ENCODE measurements at places on chromosomes 11 and 22.

GRCh38 chr22:31241936-31242335 is 29.8 kb downstream of the LIMK2 start:
- no peak for DNase-seq

- no peak for DNase-seq
Observed at GRCh38 chr11:128596250-128596649, 8.9 kb upstream of the ETS1 start.

- no peak for DNase-seq
Observed at GRCh38 chr11:97656356-97656755, 1266.5 kb downstream of the JRKL start.

GRCh38 chr11:43567396-43567975 is 113.1 kb upstream of the HSD17B12 start:
- peak; percentile 52 for DNase-seq

DNA sequence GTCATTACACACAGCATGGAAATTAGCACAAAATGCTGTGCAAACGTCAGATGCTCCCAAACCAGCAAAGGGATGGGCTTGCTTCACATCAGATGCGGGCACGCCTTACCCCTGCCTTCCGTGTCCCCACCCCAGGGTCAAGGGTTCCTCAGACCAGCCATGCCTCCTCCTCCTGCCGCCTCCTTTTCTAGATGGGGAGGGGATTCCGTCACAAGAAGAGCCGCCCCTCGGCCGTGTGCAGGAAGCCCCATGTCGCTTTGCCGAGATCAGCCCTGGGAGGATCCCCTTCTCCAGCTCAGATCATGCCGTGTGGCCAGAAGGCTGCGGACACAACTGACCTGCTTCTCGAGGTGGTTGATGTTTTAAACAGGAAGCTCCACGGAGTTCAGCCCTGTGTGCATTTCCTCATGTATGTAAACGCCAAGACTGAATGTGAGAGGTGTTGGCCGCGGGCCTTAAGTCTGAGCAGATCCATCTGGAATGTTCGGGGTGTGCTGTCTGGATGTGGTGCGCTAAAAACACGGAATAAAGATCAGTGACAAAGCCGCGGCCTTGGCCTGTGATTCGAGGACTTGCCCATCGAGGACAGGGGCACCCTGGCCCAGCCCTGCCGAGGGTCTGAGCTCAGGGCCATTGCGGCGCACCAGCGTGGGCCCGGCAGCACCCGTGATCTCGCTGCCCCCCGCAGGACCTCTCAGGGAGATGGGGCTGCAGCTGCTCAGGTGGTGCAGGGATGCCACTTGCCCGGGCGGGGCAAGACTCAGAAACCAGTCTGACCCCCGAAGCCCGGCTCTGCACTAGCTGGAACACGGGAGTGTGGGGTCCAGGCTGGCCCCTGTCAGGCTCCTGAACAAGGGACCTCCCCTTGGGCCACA is 412.9 kb downstream of the TBC1D22A start:
- no peak for DNase-seq

DNA sequence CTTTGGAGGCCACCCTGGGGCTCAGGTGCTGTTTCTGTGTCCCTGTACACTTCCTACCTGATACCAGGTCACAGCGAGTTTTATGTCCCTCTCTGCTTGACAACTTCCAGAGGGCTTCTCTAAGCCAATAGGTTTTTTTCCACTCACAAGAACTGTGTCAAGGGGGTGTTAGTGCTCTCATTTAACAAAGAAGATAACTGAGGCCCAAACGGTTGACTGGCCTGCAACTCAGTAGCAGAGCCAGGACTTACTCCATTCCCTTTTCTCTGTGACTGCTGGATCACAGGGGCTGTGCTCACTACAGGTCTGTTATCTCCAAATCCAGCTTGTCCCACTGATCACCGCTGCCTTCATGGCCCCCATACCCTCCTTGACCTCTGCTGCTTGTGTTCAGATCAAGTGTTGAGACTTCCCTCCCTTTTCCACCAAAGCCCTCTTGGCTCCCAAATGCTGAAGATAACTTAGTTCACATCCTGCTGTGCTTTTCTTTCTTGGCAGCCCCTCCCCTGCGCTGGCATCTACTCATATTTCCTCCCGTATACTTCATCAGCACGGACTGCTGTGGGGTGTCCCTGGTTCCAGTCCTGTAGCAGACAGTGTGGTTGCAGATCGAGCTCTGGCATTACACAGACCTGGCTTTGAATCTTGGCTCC is 41.3 kb downstream of the POU2F3 start:
- DNase-seq = no peak

DNA sequence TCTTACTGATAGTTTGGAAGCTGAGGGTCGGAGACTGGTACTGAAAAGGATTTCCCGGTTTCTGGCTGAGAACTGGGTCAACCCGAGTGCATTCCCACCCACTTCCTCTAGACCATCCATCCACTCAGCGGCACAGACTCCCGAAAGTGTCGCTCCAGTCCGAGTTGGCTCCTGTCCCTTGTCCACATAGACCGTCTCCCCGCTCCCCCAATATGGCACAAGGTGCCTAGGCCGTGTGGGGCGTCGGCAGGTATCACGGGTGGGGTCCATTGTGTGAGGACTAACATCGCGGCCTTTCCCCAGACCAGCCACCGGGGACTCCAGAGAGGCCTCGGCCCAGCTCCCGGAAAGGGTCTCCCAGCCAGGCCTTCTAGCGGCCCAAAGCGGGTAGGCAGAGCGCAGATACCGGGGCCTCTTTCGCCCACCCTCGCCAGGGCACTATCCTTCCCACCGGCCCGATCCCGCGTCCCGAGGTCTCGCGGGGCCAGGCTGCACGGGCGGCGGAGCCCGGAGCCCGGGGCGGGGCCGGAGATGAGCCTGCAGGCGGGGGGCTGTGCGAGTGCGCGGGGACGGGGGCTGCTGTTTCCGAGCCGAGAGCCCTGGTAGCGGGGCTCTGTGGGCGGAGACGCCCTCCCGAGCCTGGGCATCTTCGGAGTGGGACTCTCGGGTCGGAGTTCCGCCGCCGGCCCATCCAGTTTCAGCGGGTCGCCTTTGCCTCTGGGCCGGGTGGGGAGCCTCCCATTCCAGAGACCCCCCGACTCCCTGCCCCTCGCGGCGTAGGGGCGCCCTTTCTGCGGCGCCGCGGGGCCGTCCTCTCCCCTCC is 21.1 kb downstream of the SERPINH1 start:
- peak; percentile 49 for DNase-seq

- peak; percentile 43 for DNase-seq
Observed at GRCh38 chr11:22787551-22788162, 41.9 kb downstream of the SVIP start.

DNA sequence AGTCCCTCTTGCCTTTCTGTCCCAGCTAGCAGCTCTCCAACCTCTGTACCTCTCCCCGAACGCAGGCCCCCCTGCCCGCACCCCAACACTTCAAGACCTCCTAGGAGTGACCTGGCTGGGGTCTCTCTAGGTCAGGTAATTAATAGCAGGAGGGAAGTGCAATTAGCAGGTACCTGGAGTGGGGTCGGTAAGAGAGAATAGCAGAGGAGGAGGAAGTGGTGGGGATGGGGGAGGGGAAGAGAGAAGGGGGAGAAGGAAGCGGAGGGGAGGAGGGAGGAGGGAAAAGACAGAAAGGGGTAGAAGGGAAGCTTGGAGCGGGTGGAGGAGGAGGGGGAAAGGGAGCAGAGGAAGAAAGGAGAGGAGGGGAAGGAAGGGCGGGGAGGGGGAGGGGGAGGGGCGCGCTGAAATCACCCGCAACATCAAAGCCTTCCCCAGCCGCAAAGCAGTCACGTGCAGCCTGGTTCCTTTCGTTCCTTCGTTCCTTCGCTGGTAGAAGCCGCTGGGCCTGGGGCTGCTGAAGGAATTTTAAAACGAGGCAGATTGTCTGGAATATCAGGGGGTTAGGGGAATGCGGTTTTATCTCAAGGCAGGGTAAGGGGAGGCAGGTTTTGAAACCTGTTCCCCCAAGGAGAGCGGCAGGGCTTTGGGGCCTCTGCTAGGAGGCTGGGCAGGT is 29.3 kb upstream of the TCF20 start:
- DNase-seq = no peak

DNA sequence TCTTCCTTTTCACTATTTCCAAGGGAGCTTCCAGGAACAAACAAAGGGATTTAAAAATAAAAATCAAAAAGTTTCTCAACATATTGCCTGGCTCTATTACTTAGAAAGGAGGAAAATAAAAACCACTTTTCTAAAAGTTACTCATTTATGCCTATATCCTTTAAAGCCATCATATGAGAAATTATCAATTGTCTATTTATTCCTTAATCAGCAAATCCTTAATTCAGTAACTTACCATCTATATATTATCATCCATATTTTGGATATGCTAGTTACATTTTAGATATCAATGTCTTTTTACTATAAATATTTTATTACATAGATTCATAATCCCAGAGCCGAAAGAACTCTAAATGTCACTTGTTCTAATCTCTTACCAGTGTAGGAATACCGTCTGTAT is 481.5 kb upstream of the ANO5 start:
- DNase-seq = no peak

- no peak for DNase-seq
Observed at GRCh38 chr22:41831828-41832552, 915 bp upstream of the SREBF2 start.

GRCh38 chr11:128726458-128727139 is 32.7 kb downstream of the FLI1 start:
- DNase-seq = no peak

DNA sequence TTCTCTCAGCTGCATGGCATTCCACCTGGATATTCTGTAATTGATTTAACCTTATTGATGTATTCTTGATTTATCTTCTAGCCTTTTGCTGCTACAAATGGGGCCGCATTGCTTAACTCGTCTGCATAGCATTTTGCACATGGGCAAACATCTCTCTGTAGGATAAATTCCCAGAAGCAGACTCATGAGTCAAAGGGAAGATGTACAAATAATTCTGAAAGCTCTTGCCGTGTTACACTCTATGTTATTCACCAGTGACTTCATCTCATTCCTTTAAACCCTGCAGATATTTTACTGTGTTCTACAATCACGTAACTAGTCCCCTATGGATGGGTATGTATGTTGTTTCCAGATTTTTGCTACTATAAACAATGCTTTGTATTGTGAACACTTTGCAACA is 112.7 kb downstream of the SEZ6L start:
- no peak for DNase-seq

DNA sequence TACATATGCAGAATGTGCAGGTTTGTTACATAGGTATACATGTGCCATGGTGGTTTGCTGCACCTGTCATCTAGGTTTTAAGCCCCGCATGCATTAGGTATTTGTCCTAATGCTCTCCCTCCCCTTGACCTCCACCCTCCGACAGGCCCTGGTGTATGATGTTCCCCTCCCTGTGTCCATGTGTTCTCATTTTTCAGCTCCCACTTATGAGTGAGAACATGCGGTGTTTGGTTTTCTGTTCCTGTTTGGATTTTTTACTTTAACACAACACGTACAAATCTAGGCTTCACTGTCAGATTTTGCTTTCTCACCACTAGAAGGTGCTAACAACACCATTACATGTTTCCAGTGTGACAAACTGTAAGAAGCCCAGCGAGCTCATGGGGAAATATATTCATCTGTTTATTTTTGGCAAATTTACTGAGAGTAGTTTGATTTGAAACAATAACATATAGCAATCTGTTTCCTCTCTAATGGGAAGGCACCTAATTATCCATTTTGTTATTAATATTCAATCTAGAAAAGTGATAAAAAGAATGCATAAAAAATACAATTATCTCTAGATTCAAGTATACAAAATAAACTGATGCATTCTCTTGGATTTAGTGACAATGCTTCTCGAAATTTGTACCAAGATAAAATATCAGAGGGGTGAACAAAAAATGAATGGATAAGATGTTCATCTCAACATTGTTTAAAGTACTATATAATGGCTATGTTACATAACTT is 23.2 kb upstream of the BIRC3 start:
- peak; percentile 44 for DNase-seq

DNA sequence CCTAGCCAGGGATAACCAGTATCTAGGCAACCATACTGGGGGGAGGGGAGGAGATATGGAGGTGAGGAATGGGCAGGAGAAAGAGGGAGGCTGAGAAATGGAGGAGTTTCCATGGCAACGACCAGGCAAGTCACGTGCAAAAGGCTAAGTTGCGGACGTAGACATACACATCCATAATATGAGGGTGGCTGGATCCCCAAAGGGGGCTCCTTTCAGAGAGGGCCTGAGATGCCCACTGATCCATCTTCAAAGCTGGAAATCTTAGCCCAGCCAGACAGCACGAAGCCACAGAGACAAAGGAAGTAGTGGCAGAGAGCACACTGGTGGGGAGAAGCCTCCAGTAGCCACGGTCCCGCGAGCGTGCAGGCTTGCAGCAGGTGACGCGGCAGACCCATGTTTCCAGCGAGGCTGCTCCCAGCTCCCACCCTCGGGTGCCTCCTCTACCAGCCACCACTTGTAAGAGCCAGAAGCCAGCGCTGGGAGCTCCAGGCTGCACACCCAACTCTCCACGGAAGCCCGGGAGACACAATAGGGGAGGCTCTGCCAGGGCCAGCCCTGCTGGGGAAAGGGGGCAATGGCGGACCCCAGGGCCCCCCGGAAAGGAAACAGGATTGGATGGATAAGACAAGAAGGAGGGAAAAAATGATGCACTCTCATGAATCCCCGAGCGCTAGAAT is 938 bp downstream of the FXYD6 start:
- no peak for DNase-seq

DNA sequence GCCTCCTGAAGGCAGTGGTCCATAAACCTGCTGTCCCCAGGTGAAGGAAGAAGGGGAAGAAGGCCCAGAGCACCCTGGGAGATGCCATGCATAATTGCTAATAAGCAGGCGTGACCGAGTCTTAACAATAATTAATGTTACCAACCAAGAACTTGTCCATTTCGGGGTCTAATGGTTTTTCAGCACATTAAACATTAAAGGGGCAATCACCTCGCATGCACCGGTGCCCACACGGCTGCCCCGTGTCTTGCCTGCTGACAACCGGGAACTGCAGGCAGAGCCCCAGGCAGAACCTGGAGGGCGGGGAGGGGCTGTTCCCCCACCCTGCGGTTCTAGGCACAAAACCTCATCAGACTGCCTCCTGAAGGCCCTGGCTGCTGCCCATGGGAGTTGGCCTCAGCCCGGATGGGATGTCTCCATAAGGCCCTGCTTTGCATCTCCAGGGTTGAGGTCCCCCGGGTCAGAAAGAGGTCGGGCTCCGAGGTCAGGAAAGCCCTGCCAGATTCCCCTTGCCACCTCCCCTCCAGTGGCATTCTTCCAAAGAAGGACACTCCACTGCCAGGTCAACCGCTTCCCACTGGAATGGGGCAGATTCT is 169.0 kb downstream of the BUD13 start:
- DNase-seq = no peak

DNA sequence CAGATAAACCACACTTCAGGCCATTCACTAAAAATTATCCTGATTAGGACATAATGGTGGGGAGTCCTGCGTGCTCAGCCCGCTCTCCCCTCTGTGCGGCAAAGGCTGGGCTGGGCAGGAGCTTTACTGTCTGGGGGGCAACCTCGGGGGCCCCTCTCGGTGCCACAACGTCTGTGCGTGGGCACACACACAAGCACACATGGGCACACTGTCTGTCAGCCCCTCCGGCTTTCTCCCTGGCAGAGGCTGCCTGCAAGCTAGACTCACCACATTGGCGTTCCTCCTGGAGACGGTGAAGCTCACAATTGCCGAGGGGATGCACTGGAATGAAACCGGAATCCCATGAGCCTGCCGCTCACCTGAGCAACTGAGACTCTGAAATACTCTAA is 5.2 kb downstream of the MLC1 start:
- no peak for DNase-seq

GRCh38 chr11:130677486-130678153 is 229.2 kb downstream of the ADAMTS15 start:
- DNase-seq = no peak

Data from hematopoietic multipotent progenitor cell treated with erythropoietin and hydrocortisone succinate and interleukin-3 and kit ligand, for 17 days (in vitro differentiated cells).